Stomach (tissue), 19 donors: ENCODE measurements at places on chromosomes 1 and 21. TPM values are rescaled to one million over a fixed set of nuclear protein-coding genes. Genes with fewer than 3 reads are reported as not detected.

TACSTD2 gene
- 36.7 TPM for polyA plus RNA-seq

TCHH gene
- polyA plus RNA-seq: 0.13 TPM

PAQR6 gene
- 4.3 TPM for polyA plus RNA-seq

GJA8 gene
- not detected for polyA plus RNA-seq

MYBPHL gene
- polyA plus RNA-seq: 0.45 TPM
